ENCODE measurements at places on chromosomes 3 and 15.
A peak's percentile ranks its signal among the peaks of the same experiment; 100 is the strongest.

GRCh38 chr15:25682340-25682739 is 180.8 kb downstream of the ATP10A start:
- DNase-seq: peak; percentile 42

GRCh38 chr3:171865191-171865865 is 22.2 kb downstream of the TMEM212 start:
- no peak for DNase-seq

DNA sequence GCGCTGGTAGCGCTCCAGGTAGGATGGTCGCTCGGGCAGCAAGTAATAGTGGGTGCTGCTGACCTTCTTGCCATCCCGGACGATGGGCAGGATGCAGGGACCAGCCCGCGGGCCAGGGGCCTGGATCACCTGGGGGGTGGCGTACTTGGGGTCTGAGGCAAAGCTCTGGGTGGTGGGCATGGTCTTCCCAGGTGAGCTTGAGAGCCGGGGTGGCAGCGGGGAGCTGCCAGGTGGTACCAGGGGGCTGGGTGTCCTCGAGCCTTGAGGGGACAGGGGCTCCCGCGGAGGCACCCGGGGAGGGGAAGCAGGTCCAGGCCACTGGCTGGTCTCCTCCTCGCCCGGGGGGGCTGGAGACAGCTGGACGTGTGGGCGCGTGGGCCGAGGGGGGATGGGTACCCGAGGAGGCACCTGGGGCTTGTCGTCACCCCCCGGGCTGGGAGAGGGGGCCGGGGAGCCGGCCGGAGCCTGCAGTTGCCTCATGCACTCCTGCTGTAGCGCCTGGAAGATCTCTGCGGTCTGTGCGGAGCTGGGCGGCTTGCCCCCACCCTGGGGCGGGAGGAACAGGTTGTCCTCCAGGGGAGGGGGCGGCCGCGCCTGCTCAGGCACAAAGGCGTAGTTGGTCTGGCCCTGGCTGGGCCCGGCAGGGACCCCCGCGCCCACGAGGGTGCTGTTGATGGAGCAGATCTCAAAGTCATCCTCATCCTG is 40.6 kb downstream of the TNK2 start:
- no peak for DNase-seq

- no peak for DNase-seq
Observed at GRCh38 chr3:30245858-30246622, 360.4 kb upstream of the TGFBR2 start.

- DNase-seq: no peak
Observed at GRCh38 chr3:69541711-69542088, 155.8 kb upstream of the FRMD4B start.

DNA sequence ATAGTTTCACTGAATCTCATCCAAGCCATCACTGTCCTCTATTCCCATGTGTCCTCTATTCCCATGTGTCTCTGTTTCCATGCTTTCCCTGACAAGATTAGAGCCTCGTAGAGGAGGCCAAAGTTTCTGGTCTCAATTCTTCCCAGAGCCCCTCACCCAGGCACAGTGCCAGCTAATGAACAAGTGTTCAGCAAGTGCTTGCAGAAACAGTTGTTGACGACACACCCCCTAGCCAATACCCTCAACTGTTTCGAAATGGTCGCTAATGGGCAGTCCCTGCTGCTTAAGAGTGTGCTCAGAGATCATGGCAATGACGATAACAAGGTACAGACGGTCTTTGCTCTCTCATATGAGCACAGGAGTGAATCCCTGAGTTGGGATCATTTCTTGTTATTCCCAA is 73.4 kb downstream of the FAM174B start:
- DNase-seq: no peak

GRCh38 chr15:43774062-43774461 is 2.7 kb downstream of the ELL3 start:
- no peak for DNase-seq

DNA sequence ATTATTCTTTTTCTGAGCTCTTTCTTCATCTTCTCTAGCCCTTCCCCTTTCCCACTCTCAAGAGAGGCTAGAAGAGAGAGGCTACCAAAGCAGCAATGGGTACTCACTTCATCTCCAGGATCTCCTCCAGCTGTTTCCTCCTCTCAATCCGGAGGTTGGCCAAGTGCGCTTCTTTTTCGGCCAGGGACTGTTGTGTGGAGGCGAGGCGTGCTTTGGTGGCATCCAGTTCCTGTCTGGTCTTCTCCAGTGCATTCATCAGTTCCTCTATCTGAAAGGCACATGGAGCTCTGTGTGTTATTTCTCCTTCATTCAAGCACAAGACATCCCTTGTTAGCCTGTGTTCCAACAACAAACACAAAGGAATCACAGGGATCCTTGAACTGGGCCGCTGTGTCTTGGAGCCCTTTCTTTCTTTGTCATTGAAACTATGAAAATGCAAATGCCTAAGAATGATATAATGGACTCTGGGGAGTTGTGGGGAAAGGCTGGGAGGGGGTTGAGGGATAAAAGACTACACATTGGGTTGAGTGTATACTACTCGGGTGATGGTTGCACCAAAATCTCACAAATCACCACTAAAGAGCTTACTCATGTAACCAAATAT is 401.3 kb upstream of the WNT5A start:
- no peak for DNase-seq

GRCh38 chr15:68684476-68684875 is 105.7 kb downstream of the CORO2B start:
- no peak for DNase-seq

DNA sequence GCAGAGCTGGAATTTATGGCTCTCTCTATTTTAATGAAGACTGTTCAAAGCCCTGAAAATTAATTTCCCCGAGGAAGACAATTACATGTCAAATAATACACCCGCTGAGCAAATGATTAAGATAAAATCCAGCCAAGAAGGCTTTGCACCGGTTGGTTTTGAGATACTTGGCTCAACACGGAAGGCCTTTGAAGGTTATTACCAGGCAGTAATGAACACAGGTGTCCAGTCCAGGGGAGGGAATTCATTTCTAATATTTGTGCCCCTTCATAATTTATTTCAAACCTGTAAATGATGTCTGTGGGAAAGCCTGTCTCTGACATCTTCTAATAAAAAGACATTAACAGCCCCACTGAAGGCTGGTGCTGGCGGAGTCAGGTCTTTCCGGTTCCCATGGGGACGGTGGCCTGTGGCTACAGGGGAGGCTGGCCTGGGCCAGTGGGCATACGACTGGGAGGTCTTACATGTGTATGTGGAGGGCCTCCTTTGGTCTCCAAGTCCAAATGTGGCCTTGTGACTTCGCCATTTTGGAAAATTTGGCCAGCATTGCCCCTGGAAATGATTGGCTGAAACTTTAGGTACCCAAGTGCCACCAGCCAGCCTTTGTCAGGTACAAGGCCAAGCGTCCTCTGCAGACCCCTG is 49.9 kb upstream of the IQSEC1 start:
- DNase-seq: no peak

DNA sequence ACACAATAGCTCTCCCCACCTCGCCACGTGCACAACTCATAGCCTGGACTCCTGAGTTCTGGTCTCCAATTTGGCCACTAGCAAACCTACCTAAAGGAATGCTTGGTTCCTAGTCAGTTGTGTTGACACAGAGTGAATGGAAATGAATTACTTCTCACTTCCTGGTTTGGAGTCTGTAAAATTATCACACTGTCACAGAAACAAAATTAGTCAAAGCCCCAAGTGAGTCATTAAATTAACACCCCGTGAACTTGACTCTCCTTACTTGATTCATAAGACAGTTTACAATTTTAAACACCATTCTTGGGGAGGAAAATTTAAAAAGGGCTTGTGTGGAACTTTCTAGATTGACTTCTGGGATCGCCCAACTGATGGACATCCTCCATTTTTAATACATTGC is 276.2 kb upstream of the CTNNB1 start:
- no peak for DNase-seq
